Anterior cingulate cortex (tissue), 58 donors: ENCODE measurements at places on chromosomes 6 and 20.

DNA sequence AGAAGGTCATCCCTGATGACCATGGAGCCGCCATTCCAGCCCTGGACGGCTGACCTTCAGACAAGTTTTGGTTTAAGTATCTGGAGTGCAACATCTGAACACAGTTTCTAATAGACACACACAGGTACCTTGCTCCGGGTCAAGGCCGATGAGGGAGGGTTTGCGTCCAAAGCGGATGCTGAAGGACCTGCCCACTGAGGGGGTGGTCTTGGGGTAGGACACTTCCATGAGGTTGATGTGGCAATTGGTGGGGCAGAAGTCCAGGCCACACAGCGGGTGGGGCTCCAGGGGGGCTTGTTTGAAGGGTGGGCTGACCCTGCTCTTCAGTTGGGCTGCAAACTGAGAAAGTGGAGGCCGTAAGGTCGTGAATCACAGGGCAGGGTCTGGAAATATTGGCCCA, 177.9 kb downstream of the PREX1 start:
- no peak for DNase-seq

DNA sequence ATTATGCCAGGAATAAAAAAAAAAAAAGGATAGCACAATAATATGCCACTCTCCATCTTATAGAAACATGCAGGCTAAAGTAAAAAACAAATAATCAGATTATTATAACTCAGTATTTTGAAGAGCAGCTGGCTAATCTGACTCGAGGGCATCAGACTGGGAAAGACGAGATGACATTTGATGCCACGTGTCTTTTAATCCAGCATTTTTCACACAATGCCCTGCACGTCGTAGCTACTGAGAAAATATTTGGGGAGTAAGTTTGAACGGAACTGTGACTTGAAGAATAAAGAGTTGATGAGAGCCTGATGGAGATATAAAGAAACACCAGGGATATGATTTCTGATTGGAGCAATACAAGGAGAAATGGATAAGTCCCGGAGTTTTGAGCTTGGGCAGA, 237.7 kb downstream of the ARID1B start:
- no peak for DNase-seq

GRCh38 chr20:24450624-24451376, 18.6 kb upstream of the SYNDIG1 start:
- DNase-seq, result no peak

- DNase-seq, result no peak
These were observed 9.4 kb upstream of the GATA5 start for GRCh38 chr20:62485062-62485700.

- peak; percentile 56 for DNase-seq
These were observed 654 bp downstream of the FAM8A1 start for GRCh38 chr6:17600527-17601385.
